ENCODE measurements at places on chromosomes 3 and 15.

DNA sequence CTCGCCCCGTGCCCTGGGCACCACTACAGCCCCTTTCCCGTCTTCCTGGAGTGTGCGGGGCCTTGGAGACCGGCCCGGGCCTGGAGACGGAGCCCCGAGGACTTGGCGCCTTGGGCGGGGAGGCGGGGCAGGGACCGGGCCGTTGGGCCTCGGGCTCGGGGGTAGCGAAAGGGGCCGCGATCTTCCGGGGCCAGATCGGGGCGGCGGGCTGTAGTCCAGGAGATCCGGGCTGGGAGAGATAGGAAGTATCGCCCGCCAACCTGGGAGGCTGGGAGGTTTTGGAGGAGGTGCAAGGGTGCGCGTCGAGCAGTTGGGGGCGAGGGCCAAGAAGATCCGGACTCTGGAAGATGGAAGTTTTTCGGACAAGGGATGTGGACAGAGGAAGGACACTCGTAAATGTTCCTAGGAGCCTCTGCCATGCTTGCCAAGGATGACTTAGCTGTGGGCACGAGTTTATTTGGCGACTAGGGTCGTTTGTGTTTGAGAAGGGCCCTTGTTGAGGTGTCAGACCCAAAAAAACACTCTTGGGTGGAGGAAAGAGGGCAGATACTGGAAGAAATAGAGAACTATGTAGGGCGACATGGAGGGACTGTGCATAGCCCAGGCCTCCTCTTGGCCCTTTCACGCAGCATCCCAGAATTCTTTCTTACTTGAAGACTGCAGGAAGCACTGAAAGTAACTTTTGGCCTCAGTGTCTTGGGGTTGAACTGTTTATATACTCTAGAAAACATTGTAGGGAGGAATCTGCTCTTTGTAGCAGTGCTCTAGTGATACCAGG is 712 bp downstream of the RTF1 start:
- peak; percentile 19 for DNase-seq

DNA sequence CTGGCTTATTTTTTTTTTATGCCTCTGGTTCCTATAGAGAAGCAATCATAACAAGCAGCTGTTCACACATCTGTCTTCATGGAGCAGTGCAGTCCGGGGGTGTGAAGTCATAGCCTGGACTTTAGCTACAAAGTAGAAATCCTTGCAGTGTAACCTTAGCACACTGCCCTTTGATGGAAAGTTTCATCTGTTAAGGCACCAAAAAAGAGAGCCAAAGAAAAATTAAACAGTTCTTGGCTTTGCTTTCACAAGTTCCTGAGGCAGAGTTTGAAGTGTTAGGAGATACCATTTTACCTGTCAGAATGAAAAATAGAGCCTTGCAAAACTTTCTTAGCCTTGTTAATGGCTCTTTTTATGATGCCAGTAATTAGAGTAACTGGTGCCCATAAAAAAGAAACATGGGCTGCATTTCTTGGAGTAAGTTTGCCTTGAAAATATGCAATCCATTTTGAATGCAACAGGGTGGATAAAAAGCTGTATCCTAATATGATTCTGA is 84.1 kb downstream of the PIK3R4 start:
- no peak for DNase-seq

DNA sequence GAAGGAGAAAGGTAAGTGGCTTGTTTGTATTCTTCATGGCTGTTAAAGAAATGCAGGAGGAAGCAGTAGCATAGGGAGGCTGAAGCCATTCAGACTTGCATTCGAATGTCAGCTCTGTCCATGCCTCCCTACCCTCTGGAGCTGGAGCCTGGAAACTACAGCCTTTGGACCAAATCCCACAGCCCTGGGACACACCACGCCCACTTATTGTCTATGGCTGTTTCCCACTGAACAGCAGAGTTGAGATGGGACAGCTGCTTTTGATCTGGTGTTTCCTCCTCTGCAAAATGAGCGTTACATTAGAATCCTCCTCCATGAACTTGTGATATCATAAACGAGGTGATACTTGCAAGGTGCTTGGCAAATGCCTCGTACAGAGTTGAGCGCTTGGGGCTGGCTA is 3.6 kb downstream of the FAM107A start:
- DNase-seq = peak; percentile 19

- DNase-seq = no peak
Measured at GRCh38 chr3:31861826-31862225, 119.2 kb downstream of the OSBPL10 start.

DNA sequence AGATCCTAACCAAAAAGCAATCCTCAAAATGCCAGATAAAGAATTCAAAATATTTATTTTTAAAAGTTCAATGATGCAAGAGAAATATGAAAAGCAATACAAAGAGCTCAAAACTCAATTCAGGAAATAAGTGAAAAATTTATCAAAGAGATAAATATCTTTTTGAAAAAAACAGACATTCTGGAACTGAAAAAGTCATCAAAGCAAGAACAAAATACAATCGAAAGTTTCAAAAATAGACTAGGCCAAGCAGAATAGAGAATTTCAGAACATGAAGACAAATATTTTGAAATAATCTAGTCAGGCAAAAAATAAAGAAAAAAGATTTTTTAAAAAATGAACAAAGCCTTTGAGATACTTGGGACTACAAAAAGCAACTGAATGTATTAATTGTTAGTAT is 83.4 kb upstream of the STT3B start:
- DNase-seq = no peak

- DNase-seq = peak; percentile 98
Measured at GRCh38 chr3:184320104-184320445, 5.7 kb downstream of the EIF4G1 start.

- DNase-seq = no peak
Measured at GRCh38 chr15:78082106-78082742, 4.7 kb upstream of the TBC1D2B start.

GRCh38 chr3:48585411-48585810 is 9.7 kb downstream of the COL7A1 start:
- DNase-seq = no peak

GRCh38 chr3:169497567-169498257 is 165.8 kb downstream of the MECOM start:
- DNase-seq = peak; percentile 34

DNA sequence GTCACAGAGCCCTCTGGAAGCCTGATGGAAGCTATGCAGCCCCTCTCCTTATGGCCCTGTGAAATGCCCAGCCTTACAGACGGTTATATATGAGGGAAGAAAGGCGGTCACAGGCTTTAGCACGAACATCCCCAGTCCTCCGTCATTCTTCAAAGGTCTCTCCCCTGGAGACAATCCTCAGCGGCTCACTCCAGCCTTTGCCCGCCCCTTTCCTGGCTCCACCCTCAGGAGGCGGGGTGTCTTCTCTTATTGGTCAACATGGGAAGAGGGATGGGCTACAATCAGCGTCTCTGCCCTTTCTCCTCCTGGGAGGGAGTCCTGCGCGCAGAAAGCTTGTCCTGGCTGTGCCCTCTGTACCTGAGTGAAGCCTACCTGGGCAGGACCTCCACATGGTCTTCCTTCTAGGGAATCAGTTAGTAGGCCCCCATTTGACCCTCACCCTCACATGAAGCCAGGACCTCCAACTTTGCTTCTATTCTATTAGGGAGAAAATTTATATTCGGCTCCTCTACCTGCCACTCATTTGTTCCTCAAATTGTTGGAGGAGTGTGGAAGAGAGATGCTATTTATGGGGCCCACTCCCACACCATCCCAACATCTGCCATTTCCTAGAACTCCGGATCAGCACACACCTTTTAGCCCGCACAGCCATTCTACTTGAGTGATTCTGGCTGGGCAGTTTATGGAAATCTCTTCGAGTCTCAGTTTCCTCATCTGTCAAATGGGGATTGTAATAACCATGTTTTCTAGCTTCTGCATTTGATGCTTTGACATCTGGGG is 112.9 kb upstream of the SLC6A11 start:
- DNase-seq = no peak

DNA sequence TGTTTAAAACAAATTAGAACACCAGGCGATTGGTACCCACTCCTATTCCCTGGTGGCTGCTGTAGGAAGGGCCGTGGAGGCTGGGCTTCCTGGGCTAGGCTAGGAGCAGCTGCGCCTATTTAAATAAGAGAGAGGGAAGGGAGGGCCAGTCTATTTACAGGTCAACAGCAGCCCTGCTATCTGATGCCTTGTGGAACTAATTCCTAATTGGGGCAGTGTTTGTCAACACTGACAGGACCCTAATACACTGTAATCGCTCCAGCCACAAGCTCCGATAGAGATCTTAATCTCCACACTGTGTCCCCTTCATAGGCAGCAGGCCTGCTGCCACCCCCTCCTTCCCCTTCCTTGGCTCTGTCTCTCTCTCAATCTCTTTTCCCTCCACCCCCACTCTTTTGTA is 116.9 kb upstream of the SOX14 start:
- DNase-seq = no peak

GRCh38 chr15:32888221-32888761 is 170.5 kb downstream of the GREM1 start:
- peak; percentile 63 for DNase-seq

GRCh38 chr3:190041333-190042041 is 79.2 kb downstream of the P3H2 start:
- no peak for DNase-seq

DNA sequence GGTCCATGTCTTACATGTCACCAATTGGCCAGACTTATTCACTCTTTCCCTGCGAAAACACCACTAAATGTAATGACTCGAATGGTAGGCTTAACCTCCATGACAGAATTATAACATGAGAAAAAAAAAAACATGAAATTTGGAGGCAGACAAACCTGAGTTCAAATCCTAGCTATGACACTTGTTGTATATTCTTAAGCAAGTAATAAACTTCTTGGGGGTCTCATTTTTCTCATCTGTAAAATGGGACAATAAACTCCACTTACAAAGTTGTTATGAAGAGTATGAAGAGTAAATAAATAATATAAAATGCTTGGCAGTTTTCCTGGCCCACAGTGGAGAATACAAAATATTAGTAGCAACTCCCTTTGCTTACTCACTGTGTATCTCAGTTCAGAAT is 11.4 kb upstream of the EIF1B start:
- DNase-seq = no peak

- DNase-seq = no peak
Measured at GRCh38 chr3:16707260-16707659, 102.0 kb upstream of the DAZL start.

DNA sequence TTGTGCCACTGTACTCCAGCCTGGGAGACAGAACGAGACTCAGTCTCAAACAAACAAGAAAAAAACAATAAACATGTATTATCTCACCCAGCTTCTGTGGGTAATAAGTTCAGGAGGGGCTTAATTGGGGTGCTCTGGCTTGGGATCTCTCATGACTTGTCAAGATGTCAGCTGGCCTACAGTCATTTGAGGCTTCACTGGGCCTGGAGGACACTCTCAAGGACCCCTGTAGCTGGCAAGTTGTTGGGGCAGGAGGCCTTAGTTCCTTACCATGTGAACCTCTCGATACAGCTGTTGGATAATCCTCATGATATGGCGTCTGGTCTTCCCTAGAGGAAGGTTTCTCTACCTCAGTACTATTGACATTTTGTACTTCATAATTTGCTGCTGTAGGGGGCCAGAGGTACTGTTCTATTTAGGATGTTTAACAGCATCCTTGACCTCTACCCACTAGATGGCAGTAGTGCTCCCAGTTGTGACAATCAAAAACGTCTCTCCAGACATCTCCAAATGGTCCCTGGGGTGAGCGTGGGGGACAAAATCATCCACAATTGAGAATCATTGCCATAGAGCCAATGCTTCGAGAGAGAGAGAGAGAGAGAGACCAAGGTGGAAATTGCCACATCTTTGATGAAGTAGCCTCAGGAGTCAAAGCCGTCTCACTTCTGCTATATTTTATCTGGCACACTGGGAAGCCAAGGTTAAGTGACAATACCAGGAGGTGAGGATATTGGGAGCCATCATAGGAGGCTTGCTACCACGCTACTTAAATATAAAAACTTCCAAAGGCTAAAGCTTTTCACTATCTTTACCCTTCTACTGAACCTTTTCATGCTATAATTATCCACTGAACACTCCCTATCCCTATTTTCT is 23.9 kb upstream of the SLTM start:
- DNase-seq = peak; percentile 72

DNA sequence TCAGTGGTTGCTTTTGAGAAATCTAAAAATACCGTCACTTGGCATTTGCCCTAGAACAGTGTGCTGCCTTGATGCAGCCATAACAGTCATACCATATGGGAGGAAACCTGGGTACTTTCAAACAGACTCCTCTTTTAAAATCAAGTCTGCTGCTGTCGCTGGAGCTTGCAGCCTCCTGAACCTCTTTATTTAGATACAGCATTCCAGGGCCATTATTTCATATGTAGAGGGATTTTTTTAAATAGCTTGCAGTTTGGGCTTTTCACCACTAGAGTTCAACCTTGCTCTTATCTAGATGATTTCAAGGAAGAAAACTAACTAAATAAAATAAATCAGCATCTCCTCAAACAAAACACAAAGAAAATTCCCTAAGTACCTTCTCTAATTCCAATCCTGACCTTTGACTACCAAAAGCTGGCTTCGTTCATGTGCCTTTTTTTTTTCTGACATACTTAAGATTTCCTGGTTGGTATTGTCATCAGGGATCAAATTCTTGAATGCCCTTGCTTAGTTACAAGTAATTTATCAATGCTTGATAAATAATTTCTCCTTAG is 111.6 kb downstream of the KBTBD8 start:
- peak; percentile 68 for DNase-seq

- peak; percentile 85 for DNase-seq
Measured at GRCh38 chr3:114144909-114145688, 33.8 kb downstream of the DRD3 start.

DNA sequence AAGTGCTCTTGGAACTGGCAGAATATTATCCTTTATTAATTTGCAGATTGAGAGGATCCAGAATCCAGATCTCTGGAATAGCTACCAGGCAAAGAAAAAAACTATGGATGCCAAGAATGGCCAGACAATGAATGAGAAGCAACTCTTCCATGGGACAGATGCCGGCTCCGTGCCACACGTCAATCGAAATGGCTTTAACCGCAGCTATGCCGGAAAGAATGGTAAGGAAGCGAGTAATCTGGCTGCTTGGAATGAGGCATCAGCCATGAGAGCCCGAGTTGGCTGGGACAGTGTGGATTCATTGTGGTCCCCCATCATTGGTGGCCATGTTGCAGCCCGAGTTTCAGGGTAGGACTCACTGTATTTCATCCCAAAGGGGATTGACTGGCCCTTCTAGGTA is 47.1 kb downstream of the PARP14 start:
- peak; percentile 8 for DNase-seq

DNA sequence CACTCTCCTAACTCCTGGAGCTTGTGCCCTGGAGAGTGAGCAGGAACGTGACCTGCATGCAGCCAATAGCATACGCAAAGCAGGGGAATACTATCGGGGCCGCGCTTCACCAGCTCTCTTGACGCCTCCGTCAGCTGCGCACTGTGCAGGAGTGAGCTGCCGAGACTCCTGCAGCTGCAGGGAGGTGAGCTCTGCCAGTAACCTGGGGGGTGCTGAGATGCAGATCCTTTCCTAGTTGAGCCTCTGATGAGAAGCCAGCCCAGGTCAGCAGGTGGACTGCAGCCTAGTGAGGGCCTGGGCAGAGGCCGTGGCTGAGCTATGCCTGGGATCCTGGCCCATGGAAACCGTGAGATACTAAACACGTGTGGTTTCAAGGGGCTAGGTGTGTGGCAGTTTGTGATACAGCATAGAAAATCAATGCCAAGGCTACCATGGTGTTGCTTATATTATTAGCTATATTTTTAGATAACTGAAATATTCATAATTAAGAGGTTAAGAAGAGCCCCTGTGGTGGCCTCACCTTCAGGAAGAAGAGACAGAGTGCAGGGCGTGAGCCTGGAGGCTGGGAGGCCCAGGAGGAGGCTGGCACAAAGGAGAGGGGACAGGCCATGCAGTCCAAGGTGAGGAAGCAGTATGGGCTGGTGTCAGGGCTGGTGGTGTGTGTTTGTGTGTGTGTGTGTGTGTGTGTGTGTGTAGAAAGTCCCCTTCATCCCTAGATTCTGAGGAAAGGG is 5.9 kb upstream of the DNAJB8 start:
- no peak for DNase-seq
